T-helper 17 cell (primary cell): ENCODE measurements at places on chromosomes 2 and 18.

DNA sequence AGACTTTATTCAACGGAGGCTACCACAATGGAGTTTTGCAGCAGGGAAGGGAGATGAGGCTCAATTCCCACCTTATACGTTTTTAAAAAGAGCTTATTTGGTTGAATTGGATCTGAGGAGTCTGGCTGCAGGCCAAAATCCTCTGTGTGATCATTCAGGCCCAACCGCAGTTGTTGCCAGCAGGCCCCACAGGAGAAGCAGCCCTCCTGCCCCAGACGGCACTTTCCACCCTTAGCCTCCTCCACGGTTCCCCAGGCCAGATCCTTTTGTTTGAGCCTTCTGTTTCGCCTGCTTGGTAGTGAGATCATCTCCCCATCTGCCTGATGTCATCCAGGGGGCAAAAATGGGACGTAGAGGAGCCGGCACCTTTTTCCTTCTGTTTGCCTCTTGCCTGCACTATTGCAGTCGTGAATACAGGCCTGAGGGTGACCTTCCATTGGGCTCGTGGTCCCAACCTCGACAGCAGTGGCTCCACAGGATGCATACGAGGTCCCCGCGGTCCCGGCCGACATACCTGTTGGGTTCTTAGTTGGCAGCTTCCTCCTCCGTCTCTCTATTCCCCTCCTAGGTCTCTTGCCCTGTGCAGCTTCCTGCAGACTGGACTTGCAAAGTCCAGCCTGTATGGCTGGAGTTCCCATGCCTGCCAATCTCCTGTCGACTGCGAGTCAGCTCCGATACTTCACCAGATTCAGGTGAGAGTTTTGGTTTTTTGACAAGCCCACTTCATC is 9.3 kb upstream of the GPR35 start:
- peak; percentile 6 for DNase-seq

GRCh38 chr2:234869164-234869563 is 82.7 kb upstream of the SH3BP4 start:
- no peak for DNase-seq

- DNase-seq = no peak
Observed at GRCh38 chr2:74128206-74128605, 19.5 kb downstream of the BOLA3 start.

GRCh38 chr2:26399771-26400376 is 1.8 kb upstream of the DRC1 start:
- no peak for DNase-seq

- DNase-seq = no peak
Observed at GRCh38 chr18:44039216-44039615, 641.5 kb upstream of the SETBP1 start.

DNA sequence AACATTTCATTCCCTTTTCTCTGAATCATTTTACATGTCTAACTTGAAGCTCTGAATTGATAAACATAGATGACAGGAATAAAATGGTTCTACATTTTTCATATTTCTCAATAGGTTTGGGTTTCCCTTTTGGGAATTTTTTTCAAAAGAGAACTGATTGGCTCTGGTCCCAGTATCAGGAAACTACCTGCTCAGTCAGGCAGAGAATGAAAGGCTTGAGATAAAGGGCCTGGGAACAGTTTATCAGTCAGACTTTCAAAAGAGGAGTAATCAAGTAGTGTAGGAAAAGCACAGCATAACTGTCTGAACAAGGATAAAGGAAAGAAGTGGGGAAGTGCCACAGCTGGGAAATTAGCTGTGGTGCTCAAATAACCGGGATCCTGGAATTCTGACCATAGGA is 28.3 kb upstream of the CCL20 start:
- DNase-seq = no peak

GRCh38 chr2:133768256-133768655 is 200.0 kb upstream of the NCKAP5 start:
- DNase-seq = no peak

DNA sequence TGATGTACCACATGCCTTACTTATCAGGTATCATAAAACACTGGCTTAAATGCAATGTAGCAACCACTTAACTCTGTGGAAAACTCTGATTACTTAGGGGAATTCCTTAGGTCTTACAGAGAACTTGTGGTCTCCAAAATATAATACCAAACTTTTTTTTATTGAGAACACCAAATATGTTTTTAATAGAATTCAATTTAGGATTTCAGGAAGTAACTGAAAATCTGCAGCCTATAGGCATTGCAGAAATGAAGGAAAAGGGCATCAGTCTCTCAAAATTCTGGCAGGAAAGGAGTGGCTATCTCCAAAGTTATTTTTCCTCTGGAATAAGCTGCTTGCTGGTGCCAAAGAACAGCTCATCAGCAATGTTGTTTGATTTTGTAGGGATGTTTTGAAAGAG is 105.3 kb upstream of the UGP2 start:
- no peak for DNase-seq

GRCh38 chr2:146323564-146323963 is 1521.3 kb upstream of the ACVR2A start:
- DNase-seq = no peak
